Tibial nerve (tissue), 4 donors: ENCODE measurements at places on chromosomes 3 and 15.

GRCh38 chr3:123758081-123758564 is 126.0 kb downstream of the MYLK start:
- H3K4me1 ChIP-seq, result no peaks in the 10 kb centered on the region
- no peaks in the 10 kb centered on the region for H3K27me3 ChIP-seq
- no peak overlapping the region for H3K27ac ChIP-seq

DNA sequence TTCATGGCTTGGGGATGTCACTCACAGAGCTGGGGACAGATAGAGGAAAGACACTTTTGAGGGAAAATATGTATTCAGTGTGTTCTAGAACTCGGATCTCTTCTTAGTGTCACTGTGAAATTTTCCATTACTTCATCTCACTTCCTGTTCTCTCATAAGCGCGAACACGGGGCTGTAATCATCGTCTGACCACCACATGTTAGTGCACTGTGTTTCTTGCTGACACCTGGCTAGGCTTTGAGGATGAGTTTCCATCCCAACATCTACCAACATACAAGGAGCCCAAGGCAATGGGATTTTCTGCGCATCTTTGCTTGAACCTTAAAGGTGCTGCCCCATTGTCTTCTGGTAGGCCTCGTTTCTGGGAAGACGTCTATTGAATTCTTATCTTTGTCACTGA is 84.0 kb downstream of the LIPC start:
- no peaks in the 10 kb centered on the region for H3K36me3 ChIP-seq
- no peak overlapping the region for H3K27ac ChIP-seq
- DNase-seq, result no peak
- H3K27me3 ChIP-seq, result no peaks in the 10 kb centered on the region
- peaks cover 19% of the 10 kb centered on the region for H3K4me1 ChIP-seq

GRCh38 chr3:73332558-73332957 is 271.1 kb downstream of the EBLN2 start:
- H3K36me3 ChIP-seq, result no peaks in the 10 kb centered on the region
- H3K27me3 ChIP-seq, result no peaks in the 10 kb centered on the region
- H3K4me3 ChIP-seq, result no peak overlapping the region
- H3K4me1 ChIP-seq, result no peaks in the 10 kb centered on the region

DNA sequence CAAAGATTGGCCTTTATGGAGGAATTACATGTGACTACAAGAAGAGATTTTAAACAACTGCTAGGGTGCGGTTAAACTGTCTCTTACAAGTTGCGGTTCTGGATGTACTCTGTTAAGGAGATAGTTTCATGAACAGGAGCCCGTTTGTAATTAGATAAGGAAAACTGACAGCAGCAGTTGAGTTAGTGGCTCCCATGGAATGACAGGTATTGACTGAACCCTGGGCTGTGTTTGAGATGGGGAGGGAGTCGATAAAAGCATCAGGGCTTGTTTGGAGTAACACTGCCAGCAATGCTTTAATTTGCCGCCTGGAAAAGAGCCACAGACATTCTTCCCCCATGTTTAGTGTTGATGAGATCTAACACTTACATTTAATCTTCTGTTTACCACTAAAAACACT is 139.9 kb downstream of the ROBO2 start:
- no peak overlapping the region for H3K4me3 ChIP-seq
- no peaks in the 10 kb centered on the region for H3K27me3 ChIP-seq
- no peak for DNase-seq
- H3K36me3 ChIP-seq, result no peaks in the 10 kb centered on the region
- H3K27ac ChIP-seq, result no peak overlapping the region
- H3K4me1 ChIP-seq, result no peaks in the 10 kb centered on the region

DNA sequence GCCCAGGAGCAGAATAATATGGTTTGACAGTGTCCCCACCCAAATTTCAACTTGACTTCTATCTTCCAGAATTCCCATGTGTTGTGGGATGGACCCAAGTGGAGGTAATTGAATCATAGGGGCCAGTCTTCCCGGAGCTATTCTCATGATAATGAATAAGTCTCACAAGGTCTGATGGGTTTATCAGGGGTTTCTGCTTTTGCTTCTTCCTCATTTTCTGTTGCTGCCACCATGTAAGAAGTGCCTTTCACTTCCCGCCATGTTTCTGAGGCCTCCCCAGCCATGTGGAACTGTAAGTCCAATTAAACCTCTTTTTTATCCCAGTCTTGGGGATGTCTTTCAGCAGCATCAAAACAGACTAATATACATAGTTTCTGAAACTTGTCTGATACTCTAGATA is 28.4 kb upstream of the ATP2C1 start:
- no peaks in the 10 kb centered on the region for H3K36me3 ChIP-seq
- H3K4me1 ChIP-seq, result no peaks in the 10 kb centered on the region
- no peak for DNase-seq
- no peak overlapping the region for H3K4me3 ChIP-seq
- H3K27me3 ChIP-seq, result no peaks in the 10 kb centered on the region

DNA sequence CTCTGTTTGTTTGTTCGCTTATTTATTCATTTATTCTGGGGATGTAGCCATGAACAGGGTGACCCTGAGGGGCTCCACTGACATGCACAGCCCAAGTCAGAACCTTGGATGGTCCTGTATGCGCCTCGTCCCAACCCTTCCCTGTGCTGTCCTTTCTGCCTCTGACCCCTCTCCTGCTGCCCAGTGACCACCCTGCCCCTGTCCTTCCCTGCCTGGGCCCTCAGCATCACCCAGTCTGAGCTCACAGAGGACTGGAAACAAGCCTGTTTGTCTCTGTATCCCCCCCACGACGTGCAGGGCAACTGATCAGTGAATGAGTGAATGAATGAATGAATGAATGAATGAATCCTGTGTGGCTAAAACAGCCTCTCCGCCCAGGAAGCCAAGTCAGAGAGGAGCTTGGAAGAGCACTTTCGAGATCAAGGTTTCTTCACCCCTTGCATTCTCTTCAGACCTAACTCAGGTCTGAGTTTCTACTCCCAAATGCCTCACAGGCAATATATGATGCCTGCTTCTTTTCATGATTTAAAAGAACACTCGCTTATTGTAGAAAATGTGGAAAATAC is 157.7 kb downstream of the SMAD6 start:
- no peaks in the 10 kb centered on the region for H3K27me3 ChIP-seq
- no peak overlapping the region for H3K27ac ChIP-seq
- H3K4me3 ChIP-seq, result no peak overlapping the region
- no peaks in the 10 kb centered on the region for H3K4me1 ChIP-seq
- no peak for DNase-seq
- no peaks in the 10 kb centered on the region for H3K36me3 ChIP-seq

GRCh38 chr3:117409701-117410459 is 700.3 kb downstream of the TUSC7 start:
- DNase-seq, result no peak
- H3K36me3 ChIP-seq, result no peaks in the 10 kb centered on the region
- H3K27ac ChIP-seq, result no peak overlapping the region
- H3K27me3 ChIP-seq, result no peaks in the 10 kb centered on the region
- no peak overlapping the region for H3K4me3 ChIP-seq
